ENCODE measurements at places on chromosomes 6 and 20. TPM values are rescaled to one million over a fixed set of nuclear protein-coding genes. Genes with fewer than 3 reads are reported as not detected.

Gene TSBP1
- not detected for total RNA-seq

Gene PTGIS
- total RNA-seq = 2.7 TPM

Gene RSPH9
- 0.41 TPM for total RNA-seq

Gene HLA-DOB
- not detected for total RNA-seq

Gene CST4
- not detected for total RNA-seq

Gene LRFN2
- not detected for total RNA-seq

Gene IBTK
- 37.9 TPM for total RNA-seq

Gene SCGN
- not detected for total RNA-seq

Gene SYNDIG1
- total RNA-seq = 0.67 TPM

Gene LY6G5C
- not detected for total RNA-seq

GRCh38 chr6:64220801-64221200, 585.2 kb downstream of the PHF3 start:
- no peak for DNase-seq

- DNase-seq = no peak
These were observed 76.7 kb downstream of the UBE3D start for GRCh38 chr6:82988930-82989351.

- no peak for DNase-seq
These were observed 45.0 kb downstream of the QKI start for GRCh38 chr6:163459536-163459935.

GRCh38 chr6:162100096-162100495, 627.5 kb downstream of the PRKN start:
- no peak for DNase-seq

- DNase-seq = no peak
These were observed 381.3 kb upstream of the SPTLC3 start for GRCh38 chr20:12627485-12627884.

DNA sequence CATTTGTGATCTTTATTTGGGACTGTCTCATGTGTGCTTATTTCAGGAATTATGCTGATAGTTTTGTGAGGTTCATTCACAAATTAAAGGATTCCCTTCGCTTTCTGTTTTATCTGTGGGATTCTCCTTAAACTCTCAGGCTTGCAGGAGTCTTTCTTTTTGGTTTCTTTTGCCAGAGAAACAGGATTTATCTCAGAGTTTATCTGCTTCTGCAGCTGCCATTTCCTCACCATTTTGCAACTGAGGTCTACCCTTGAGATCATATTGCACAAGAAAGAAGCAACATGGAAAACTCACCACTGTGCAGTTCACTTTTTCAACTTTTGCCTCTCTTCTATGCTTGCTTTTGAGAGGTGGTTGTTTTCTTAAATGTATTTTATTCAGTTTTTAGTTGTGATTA, 201.0 kb downstream of the PRL start:
- DNase-seq = no peak

GRCh38 chr6:163414946-163415619, 565 bp downstream of the QKI start:
- no peak for DNase-seq

DNA sequence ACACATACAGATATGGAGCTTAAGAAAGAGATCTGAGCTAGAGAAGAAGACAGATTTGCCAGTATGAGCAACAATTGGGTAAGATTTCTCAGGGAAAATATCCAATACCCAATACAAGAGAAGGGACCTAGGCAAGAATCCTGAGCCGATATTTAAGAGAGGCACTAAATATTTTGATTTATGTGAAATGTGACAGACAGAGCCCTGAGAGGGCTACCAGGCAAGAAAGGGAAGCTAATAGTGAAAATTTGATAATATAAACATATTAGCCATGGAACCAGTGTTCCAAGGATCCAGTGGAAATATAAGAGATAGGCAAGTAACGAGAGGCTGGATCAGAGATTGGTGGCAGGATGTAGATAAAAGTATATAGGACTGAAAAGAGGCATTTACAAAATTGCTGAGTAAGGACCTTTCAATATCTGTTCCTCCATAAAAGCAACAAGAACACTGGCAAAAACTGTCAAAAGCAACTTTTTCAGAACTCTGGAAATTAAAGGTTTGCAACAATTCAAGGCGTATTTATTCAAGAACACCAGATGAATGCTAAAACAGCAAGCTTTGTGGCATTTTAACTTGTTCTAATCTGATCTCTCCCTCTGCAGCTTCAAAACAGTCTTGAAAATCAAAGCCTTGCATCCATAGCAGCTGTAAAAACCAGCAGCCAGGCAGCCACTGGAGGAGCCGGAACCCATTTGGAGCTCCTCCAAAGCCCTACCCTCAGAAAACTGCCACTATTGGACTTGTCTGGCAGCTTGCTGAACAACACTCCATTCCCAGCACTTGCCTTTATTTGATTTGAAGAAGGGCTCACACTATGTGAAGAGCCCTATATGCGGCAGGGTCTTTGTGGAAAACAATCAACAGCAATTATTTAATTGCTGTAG, 58.8 kb downstream of the REV3L start:
- DNase-seq = no peak

DNA sequence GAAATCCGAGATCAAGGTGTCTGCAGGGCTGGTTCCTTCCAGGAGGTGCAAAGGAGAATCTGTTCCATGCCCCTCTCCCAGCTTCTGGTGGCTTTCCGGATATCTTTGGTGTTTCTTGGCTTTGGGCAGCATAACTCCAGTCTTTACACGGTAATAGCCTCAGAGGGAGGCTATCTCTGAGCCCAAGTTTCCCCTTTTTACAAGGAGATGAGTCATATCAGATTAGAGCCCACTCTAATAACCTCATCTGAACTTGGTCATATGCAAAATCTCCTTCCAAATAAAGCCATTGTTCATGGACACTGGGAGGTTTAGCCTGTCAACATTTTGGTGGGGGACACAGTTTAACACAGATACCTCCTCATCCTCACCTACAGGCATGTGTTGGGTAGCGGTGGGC, 213.7 kb downstream of the ATXN1 start:
- no peak for DNase-seq

DNA sequence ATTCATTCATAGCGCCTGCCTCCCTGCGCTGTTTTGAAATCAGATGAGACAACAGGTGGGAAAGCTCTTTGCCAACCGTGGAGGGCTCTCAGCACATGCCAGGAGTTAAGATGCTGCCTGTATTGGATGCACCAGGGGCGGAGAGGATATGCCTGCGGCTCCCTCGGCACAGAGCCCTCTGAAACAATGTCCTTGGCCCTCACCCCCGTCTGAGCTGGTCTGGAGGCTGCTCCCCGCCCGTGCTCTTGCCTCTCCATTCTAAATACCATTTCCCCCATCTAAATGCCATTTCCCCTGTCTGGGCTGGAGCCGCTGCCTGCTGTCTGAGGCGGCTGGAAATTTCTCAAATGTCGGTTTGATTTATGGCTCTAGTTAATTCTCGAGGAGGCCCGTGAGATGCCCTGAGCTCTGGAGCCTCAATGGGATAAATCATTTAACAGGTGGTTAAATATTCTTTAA, 50.8 kb upstream of the MLN start:
- no peak for DNase-seq

GRCh38 chr20:32366380-32366779, 8.2 kb downstream of the ASXL1 start:
- no peak for DNase-seq

GRCh38 chr6:16436550-16436949, 198.2 kb downstream of the GMPR start:
- no peak for DNase-seq

- no peak for DNase-seq
These were observed 13.3 kb upstream of the PRIM2 start for GRCh38 chr6:57303931-57304681.

- DNase-seq = no peak
These were observed 705.2 kb upstream of the NRSN1 start for GRCh38 chr6:23420659-23421350.

GRCh38 chr20:38748861-38749149, 545 bp downstream of the ACTR5 start:
- DNase-seq = no peak

DNA sequence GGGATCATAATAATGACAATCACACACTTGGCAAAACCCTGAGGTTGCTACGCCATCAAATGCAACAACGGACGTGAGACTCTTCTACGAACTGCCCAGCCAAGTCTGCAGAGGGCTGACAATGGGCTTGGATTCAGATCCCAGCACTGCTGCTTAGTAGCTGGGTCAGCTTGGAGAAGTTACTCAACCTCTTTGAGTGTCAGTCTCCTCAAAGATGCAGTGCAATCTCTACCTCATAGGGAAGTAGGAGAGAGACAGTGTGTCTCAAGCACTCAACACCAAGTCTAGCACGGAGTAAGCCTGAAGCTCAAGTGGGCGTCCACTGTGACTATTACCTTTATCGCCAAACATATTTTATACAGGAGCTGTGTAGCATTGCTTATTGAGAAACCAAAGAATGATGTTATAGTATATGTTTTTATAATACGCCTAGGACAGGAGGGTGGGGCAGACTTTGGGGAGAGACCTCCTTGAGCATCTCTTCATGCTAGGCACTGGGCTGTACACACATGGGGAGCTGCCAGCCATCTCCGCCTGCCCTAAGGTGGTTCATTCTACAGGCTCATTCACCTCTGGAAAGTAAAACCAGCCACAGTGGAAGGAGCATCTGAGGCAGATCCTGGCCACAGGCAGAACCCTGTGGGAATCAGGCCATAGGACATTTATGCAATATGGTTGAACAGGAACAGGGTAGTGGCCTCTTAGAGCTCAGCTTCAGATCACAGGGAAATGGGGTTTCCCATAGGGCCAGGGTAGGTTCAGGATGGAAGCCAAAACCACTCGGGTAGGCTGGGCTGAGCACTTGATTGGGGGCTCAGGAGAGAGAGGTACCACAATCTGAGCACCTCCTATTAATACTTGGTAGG, 160.2 kb downstream of the MRPL14 start:
- no peak for DNase-seq

- DNase-seq = no peak
These were observed 90.3 kb downstream of the BCAS1 start for GRCh38 chr20:53980031-53980465.

DNA sequence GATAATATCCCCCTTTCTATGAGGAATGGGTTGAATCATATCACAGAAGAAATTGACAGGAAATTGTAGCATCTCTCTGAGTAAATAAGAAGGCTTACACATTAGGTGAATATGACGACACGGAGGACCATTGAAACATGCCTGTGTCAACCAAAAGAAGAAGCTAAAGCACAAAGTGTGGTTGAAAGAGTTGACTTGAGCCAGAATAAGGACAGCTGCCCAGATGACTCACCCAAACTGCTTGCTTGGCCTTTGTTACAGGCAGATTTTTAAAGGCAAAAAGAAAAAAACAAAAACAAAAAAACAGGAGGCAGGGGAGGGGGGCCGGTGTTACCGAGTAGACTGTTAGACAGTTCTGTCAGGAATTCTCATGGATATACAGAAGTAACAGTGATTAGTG, 129.8 kb upstream of the EDN1 start:
- DNase-seq = no peak

GRCh38 chr6:36135053-36135731, 4.9 kb downstream of the MAPK13 start:
- no peak for DNase-seq
